ENCODE measurements at places on chromosomes 7 and 10. TPM values are rescaled to one million over a fixed set of nuclear protein-coding genes. Genes with fewer than 3 reads are reported as not detected.

- no peak for DNase-seq
Measured at GRCh38 chr10:43921478-43921877, 272.8 kb upstream of the ZNF32 start.

The TWNK gene
- 8.0 TPM for total RNA-seq

The BHLHA15 gene
- not detected for total RNA-seq

- no peak for DNase-seq
Measured at GRCh38 chr7:129522088-129522970, 20.0 kb downstream of the SMKR1 start.

The CYP3A5 gene
- total RNA-seq: 0.25 TPM
